ENCODE measurements at places on chromosomes 3 and 15.

GRCh38 chr3:43688245-43688650 is 2.5 kb upstream of the ABHD5 start:
- no peak for DNase-seq

DNA sequence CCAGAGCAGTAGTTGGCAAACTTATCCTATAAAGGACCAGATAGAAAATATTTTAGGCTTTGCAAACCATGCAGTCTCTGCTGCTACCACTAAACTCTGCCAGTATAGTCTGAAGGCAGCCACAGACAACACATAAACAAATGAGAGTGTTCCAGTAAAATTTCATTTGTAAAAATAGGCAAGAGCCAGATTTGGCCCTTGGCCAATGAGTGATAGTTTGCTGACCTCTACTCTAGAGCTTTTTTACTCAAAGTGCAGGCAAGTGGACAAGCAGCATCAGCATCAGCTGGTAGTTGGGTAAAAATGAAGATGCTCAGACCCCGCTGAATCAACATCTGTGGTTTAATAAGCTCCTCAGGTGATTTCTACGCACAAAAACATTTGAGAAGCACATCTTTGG is 269.8 kb downstream of the NTRK3 start:
- DNase-seq: no peak

GRCh38 chr15:85477730-85478129 is 97.3 kb downstream of the AKAP13 start:
- peak; percentile 82 for DNase-seq

- DNase-seq: no peak
Measured at GRCh38 chr3:154131830-154132229, 10.6 kb downstream of the ARHGEF26 start.

- no peak for DNase-seq
Measured at GRCh38 chr15:69713726-69714559, 261.3 kb downstream of the RPLP1 start.
